Amniotic stem cell (primary cell): ENCODE measurements at places on chromosomes 3 and 15.

DNA sequence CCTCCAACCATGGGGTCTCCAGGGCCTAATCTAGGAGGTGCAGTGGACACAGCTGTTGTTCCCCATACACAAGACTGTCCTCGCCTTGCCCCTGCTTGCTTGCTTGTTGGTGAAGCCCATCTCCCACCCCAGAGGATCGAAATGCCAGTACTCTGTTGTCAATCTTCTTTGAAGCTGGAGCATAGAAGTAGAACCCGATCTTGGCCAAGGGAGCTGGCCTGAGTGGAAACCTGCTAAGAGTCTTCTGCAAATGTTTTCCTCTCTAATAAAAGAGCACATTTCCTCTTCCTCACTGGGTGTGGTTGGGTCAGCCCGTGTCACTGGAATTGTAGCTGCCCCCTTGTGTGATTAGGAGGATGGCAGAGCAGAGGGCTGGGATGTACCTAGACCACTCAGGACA, 85.4 kb downstream of the HES1 start:
- no peak for DNase-seq

DNA sequence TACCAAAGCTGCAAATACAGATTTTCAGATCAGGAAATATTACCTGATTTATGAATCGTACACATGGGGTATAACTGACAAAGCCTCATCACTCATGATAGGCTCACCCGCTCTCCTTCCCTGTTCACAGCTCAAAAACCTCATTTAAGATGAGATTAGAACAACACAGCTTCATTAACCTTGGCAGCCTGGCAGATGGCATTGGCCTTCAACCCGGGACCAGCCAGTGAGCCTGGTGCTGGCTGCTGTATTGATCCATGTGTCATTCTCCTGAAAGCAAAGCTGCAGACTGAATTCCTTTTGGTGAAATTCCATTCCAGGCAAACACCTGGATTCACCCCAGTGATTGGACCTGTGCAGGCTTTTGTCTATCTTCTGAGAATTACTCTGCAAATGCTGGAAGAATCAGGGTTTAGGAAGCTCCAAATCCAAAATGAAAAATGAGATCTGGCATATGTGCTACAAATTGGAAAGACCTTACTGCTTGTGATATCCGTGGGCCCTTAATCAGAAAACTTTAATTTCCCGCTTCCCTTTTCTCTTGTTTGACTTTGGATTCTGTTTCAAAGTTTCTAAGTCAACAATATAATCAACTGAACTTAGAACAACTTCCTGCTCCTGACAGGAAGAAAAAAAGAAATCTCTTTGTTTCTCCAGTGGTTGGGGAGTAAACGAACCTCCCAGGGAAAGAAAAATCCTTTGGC, 189.1 kb upstream of the KBTBD8 start:
- no peak for DNase-seq

GRCh38 chr3:67389176-67389575, 265.2 kb downstream of the SUCLG2 start:
- DNase-seq: no peak

GRCh38 chr15:79041601-79042168, 48.9 kb downstream of the RASGRF1 start:
- no peak for DNase-seq

GRCh38 chr3:161821591-161821990, 325.0 kb downstream of the OTOL1 start:
- DNase-seq: no peak

GRCh38 chr15:26325495-26325894, 447.4 kb downstream of the GABRB3 start:
- DNase-seq: no peak

DNA sequence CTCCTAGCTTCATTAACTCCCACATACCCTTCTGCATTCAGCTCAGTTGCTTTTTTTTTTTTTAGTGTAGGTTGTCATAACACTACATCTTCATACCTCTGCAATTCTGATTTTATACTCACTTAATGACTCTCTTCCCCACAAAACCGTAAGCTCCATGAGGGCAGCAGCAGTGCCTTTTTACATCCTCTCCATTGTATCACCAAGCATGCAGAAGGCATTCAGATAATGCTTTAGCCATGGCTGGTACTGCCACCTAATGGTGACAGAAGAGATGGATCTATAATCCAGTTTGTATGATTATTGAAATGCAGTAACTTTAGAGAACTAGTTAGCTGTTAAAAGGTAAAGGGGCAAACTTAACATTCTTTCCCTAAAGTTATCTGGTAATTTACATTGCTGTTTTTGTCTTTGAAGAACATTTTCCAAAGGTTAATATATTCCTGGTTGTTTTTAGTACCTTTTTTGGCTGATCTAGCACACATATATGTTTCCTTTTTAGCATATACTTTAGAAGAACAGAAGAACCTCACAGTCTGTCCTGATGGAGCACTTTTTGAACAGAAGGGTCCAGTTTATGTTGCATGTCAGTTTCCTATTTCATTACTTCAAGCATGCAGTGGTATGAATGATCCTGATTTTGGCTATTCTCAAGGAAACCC, 36.8 kb downstream of the ATP1B3 start:
- peak; percentile 14 for DNase-seq

- no peak for DNase-seq
Measured at GRCh38 chr3:136838641-136839555, 20.0 kb downstream of the SLC35G2 start.

GRCh38 chr15:99732124-99732750, 1.0 kb downstream of the LYSMD4 start:
- DNase-seq: no peak

DNA sequence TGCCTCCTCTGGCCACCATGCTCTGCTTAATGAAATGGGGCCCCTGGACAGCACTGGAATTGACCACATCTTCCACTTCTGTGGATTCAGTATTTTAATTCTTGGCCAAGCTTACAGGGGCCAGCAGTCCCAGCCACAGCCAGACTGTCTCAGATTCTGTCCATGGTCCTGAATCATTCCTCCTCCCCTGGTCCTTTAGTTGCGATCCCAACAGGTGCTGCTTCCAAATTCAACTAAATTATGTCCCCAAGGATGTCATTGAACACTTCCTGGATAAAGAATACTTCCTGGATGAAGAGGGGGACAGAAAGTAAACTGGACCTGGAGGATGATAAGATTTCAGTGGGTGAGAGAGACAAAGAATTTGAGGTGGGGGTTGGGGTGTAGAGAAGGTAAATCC, 111.1 kb upstream of the FOXB1 start:
- no peak for DNase-seq

- DNase-seq: no peak
Measured at GRCh38 chr3:9715136-9715535, 11.5 kb downstream of the CPNE9 start.

GRCh38 chr15:68704496-68705021, 116.1 kb downstream of the ANP32A start:
- DNase-seq: no peak

DNA sequence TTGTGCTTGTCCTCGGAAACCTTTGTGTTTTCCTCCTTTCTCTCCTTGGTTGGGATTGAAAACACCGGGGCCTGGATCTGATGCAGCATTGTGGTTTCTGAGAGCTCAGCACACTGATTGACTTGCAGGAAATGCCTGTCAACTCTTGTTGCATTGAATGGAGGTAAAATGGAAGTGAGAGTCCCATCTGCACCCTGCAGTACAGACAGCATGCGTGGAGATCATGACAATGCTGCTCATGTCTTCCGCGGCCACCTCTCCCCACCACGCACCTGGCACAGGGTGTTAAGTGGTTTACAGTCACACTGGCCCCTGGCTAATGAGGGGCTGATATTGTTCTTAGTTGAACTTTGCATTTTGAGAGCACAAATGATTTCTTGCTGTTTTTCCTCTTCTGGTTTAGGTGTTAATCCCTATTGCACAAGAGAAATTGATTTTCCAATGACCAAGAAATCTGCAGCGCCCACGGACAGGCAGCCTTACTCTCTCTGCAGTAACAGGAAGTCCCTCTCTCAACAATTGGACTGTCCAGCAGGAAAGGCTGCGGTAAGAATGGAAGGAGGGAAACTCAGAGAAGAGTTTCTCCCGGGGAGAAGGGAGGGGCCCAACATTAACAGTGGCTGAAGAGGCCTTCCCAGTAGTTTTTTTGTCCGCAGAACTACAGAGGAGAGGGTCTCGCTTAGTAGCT, 58.5 kb downstream of the STARD5 start:
- no peak for DNase-seq

DNA sequence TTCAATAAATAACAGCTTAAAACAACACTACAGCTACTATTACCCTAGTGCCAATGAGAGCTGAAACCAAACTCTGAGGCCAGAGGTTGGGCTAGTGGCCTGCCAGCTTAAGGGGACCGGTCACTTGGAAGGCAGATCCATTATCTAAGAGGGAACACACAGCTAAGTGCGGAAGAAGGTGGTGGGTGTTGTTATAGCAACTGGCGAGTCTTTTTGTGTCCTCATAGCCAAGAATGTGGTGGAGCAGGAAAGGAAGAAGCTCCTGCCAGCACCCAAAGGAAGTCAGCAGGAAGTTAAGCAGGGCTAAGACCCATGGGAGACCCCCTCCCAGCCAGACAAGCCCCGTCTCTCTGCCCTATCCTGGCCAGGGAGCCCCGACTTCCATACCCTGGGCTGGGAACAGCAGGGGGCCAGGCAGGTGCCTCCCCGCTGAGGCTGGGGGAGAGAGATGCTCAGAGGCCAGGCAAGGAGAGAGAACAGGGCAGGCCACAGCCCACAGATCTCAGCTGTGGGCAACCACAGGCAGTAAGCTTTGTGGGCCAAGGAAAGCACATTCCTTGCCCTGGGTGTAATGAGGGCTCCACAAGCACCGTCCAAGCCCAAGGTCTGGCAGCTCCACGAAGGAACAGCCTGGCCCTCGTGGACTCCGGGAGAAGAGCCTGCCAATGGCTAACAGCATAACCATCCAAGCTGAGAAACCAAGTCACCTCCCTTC, 34.0 kb upstream of the HRH1 start:
- no peak for DNase-seq

DNA sequence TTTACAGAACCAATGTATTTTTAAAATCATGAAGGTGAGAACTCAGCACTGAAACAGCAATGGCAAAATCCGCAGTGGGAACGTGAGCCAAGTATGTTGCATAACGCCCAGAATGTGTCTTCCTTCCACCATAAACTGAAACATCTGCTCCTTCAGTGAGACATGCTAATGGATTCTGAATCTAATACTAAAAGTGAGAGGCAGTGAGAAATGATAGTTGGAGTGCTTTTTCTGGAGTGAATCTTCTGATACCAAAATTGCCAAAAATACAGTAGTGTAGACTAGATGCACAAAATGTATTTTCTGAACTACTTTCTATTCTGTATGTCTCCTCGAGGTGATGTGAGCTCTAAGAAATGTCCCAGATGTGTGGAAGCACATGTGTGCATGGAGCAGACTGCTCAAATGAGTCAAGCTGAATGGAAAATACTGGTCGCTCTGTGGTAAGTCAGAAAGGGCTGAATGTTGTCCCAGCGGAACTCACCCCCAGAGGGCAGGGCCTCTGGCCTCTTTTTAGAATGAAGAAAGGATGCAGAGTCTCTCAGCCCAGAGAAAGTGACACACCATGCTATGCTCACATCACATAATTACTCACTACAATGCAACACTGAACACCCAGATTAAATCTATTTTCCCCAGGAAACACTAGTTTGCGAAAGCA, 73.0 kb downstream of the ATP10A start:
- peak; percentile 38 for DNase-seq

DNA sequence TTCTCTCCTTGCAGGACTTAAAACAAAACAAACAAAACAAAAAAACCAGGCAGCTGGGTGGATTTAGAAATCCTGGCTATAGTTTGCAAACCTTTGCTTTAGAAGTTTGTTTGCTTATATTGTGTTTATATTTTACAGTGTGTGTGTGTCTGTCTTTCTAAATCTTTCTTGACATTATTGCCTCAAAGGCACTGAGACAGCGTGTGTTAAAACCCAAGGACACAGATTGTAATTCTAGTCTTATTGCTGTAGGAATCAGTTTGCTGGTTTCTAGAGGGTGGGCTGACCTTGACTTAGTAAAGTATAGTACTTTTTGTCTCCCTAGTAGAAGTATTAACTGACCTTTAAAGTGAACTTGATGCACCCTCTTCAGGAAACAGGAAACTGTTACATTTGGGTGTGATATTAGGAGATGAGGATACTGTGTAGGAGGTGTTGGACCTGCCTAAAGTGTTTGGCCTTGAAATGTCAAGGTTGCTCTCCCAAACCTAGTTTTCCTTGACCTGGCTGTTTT, 71.0 kb downstream of the TCF12 start:
- no peak for DNase-seq

DNA sequence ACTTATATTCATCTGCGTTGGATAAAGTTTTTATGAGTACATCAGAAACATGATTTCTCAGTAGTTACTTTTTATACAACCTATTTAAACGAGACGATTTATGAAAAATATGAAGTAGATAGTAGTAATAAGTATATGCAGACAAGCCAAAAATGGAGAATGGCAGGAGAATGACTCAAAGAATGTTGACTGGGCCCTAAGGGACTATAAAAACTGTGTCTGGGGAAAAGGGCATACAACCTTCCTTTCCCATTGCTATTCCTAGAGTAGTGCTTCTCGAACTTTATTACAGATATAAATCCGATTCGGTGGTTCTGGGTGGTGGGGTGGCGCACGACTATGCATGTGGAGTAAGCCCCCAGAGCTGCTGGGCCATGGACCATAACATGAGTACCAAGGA, 558.5 kb downstream of the FOXP1 start:
- no peak for DNase-seq

DNA sequence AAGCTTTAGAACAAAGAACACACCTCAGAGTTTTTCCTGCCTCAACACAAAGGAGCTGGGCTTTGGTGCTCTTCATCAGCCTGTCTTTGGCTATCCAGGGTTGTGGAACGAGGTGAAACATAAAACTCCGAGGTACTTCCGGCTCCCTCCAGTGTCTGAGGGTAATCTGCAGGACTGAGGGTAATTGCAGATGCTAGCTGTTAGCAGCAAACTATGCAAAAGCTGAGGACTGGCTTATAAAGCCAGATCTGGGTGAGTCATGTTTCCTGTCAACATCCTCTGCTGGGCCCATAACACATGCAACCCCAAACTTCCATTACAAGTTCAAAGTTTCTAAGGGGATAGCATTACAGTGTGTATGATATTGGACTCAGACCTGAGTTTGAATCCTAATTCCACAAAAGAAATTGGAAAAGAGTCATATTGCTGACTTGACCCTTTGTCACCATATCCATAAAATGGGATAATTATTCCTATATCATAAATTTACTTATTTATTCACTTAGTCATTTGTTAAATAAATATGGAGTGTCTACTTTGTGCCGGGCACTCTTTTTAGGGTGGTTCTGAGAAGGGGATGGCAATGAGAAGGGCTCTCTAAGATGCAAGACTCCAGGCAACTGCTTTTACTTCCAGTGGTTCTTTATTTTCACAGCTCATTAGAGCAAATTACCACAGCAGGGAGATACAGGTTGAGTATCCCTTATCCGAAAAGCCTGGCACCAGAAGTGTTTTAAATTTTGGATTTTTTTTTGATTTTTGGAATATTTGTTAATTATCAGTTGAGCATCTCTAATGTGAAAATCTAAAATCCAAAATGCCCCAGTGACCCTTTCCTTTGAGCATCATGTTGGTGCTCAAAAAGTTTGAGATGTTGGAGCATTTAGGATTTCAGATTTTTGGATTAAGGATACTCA, 9.5 kb upstream of the TRIM69 start:
- DNase-seq: peak; percentile 67

GRCh38 chr15:68782589-68783161, 38.0 kb downstream of the ANP32A start:
- DNase-seq: no peak

GRCh38 chr15:73939138-73939537, 12.9 kb downstream of the LOXL1 start:
- no peak for DNase-seq
